Stimulated activated CD4-positive, alpha-beta T cell treated with anti-CD3 and anti-CD28 coated beads, Interleukin-1b, Interleukin-23, amount 100 ng/mL, for 1 hour (primary cell): ENCODE measurements at places on chromosomes 13 and 19.
A peak's percentile ranks its signal among the peaks of the same experiment; 100 is the strongest.

DNA sequence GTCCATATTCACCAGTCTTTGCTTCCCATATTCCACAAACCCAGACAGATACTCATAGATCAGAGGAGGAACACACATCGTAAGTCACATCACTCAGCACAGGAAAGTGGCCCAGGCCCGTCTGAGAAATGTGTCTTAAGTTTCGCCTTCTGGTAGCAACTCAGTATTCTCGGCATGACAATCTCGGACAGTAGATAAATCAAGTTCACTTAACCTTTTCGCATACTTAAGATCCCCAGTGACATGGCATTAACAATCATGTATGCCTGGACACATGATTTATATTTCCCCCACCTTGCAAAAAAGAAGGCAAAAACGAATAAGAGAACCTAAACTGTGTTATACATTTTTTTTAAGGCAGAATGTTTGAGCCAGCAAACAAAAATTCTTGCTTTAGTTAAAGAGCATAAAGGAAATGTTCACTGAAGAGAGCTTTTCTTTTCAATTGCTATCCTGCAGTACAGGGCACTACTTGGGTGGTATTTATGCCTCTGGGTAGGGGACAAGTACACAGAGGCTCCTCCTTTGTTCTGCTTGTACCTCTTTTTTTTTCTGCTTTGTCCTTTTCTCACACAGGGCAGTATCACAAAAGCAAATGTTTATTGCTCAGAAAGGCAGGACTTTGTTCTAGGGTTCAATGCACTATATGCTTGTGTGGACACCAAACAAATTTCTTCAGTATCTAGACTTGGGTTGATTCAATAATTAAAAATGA lies 360.6 kb downstream of the TDRD3 start:
- no peak for DNase-seq

- DNase-seq, result no peak
These were observed 20.0 kb downstream of the CNFN start for GRCh38 chr19:42370068-42370520.

GRCh38 chr13:103762523-103762922 lies 696.3 kb upstream of the SLC10A2 start:
- DNase-seq, result no peak

DNA sequence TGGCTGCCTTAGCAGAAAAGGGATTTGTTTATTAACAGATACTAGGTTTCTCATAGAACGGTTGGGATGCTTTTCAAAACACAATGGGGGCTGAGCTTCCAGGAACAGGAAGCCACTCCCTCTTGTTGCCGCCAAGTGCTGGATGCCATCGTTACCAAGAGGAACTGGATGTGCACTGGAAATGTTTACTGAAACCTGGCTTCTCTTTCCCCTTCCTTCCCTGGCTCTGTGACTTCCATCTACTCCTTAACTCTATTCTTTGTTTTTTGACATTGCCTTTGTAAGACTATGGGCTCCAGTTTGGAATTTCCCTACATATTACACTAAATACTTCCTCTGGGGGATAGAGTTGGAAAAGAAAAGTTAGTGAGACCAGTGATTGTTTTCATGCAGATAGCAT lies 11.7 kb upstream of the KL start:
- no peak for DNase-seq

GRCh38 chr19:17727843-17728242 lies 8.6 kb downstream of the MAP1S start:
- no peak for DNase-seq

DNA sequence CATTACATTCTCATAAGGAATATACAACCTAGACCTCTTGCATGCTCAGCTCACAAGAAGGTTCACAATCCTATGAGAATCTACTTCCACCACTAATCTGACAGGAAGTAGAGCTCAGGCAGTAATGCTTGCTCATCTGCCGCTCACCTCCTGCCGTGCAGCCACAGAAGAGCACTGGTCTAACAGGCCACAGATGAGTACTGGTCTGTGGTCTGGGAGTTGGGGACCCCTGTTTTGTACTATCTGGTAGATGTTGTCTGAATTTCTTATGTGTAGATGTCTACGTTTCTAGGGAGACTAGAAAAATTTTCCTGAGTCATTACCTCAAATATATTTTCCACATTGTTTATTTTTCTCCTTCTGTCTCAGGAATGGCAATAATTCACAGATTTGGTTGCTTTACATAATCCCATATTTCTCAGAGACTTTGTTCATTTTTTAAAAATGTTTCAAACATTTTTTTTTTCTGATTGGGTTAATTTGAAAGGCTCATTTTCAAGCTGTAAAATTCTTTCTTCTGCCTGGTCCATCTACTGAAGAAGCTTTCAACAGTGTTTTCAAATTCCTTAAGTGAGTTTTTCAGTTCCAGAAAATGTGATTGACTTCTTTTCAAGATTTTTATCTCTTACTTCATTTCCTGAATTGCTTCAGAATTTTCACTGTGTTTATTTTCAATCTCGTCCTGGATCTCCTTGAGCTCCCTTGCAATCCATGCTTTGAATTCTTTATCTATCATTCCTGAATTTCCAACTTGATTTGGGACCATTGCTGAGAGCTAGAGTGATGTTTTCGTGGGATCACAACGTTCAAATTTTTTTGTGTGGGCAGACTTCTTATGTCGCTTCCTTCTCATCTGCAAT lies 1322.2 kb downstream of the PCDH9 start:
- no peak for DNase-seq

DNA sequence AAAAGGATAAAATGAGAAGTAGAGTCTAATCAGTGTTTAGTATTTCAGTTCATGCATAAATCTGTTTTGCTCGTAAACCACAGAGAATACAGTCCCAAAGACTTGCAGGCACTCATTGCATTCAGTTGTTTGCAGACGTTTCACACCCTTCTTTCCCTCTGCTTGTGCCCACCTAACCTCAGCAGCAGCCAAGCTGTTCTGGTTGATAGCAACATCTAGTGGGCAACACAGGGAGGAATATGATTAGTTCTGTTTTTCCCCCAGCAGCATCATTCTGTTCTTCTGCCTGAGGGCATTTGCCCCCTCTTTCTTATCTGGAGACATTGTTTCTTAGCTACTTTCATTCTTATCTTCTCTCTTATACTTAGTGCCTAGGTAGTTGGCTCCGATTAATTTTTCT lies 135.6 kb downstream of the PAN3 start:
- DNase-seq, result no peak

DNA sequence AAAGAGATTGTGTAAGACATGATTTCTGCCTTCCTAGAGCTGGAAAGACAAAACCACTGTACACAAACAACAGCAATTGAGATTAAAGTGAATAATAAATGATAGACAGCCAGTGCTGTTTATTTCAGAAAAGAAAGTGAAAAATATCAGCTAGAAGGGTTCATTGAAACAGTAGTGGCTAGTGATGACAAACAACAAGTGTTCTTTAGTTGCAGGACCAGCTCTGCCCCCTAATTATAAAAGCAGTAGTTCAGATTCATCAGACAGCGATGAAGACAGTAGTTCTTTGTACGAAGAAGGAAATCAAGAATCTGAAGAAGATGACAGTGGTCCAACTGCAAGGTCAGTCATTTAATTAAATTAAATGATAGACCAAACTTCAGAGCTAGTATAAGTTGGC lies 14.8 kb downstream of the GPALPP1 start:
- DNase-seq, result no peak

GRCh38 chr13:97935071-97935470 lies 18.4 kb upstream of the IPO5 start:
- no peak for DNase-seq

GRCh38 chr19:1231729-1232637 lies 5.8 kb downstream of the CBARP start:
- no peak for DNase-seq

- DNase-seq, result no peak
These were observed 40.6 kb upstream of the GJB6 start for GRCh38 chr13:20272588-20273171.

DNA sequence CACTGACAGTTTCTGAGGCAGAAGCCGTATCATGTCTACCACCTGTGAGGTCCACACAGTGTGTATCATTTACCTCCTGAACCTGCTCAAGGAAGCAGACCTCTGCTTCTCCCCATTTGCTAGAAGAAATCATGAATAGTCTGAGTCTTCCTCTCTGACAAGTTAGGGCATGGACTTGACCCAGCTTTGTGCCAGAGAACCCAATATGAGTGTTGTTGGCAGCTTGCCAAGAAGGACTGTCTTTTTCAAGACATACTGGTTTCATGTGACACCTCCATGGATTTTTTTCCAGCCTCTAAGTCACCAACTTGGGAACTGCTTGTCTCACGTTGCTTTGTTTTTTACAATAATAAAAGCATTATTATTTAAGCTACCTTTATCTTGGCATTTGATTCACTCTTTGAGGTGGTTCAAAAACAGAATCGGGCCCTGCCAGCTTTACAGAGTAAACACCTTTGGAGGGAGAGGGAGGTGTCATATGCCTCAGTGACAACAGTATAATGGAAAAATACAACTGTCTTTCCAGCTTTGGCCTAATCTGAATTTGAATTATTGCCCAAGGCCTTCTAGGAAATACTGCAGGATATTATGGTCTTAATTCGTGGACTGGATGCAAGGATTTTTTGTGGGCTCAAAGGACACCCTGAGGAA lies 9.6 kb downstream of the ZNF211 start:
- DNase-seq, result no peak

DNA sequence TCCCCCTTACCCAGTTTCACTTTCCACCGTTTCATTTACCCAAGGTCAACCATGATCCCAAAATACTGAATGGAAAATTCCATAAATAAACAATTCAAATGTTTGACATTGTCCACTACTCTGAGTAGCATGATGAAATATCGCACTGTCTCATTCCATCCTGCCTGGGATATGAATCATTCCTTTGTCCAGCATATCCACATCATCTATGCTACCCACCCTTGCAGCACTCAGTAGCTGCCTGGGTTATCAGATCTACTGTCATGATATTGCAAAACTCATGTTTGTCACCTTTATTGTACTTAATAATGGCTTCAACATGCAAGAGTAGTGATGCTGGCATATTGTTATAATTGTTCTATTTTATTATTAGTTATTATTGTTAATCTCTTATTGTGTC lies 263.9 kb upstream of the NBEA start:
- DNase-seq, result no peak

- no peak for DNase-seq
These were observed 7.6 kb downstream of the PIK3R2 start for GRCh38 chr19:18160493-18160970.

- DNase-seq, result no peak
These were observed 375.6 kb downstream of the COG6 start for GRCh38 chr13:40031031-40031430.

GRCh38 chr13:114119196-114119595 lies 13.2 kb downstream of the RASA3 start:
- DNase-seq, result no peak

- no peak for DNase-seq
These were observed 62.4 kb upstream of the URI1 start for GRCh38 chr19:29879655-29879974.

- no peak for DNase-seq
These were observed 7.3 kb downstream of the ATP4B start for GRCh38 chr13:113650731-113651148.

- DNase-seq, result peak; percentile 50
These were observed 8.6 kb downstream of the C19orf25 start for GRCh38 chr19:1470305-1471009.

GRCh38 chr13:50401049-50401505 lies 385.8 kb downstream of the KCNRG start:
- no peak for DNase-seq

DNA sequence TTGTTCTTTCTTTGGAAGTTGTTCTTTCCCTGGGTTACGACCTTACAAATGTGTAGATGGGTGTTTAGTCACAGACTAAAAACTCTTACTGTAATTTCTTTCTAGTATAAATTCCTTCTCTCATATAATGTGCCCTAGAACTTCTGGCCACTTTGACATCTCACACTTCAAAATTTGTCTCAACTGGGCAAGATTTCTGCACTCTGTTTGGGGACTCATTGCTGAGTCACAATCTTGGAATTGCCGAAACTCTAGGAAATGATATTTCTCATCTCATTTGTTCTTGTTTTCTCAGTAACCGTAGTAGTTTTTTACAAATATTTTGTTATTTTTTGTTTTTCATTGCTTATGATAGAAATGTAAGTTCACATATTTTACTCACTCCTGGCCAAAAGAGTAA lies 2523.2 kb upstream of the PCDH20 start:
- DNase-seq, result no peak

- DNase-seq, result no peak
These were observed 2.8 kb downstream of the MAST1 start for GRCh38 chr19:12841094-12841493.

DNA sequence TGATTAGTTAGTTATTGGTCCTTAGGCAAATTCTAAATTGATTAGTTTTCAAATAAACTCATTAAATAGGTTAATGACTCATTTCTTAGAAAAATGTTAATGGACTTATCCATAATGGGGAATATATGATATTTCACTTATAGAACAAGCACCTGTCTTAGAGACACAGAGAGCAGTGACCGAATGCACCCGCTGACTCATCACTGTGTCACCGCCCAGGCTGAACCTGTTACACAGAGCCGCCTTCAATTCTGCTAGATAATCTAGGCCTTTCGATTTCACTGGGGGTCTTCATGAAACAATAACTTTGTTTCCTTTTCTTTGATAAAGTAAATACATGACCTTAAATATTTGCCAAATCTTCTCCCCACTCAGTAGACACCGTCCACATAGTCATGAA lies 13.1 kb downstream of the IRS2 start:
- DNase-seq, result no peak

GRCh38 chr13:50509771-50510441 lies 333.6 kb downstream of the DLEU7 start:
- no peak for DNase-seq

GRCh38 chr19:18662972-18663732 lies 20.3 kb upstream of the CRTC1 start:
- no peak for DNase-seq

GRCh38 chr13:35483761-35484160 lies 7.3 kb upstream of the MAB21L1 start:
- DNase-seq, result no peak

- no peak for DNase-seq
These were observed 38.7 kb upstream of the CYSLTR2 start for GRCh38 chr13:48615049-48615448.

GRCh38 chr19:42198676-42199439 lies 18.6 kb downstream of the DEDD2 start:
- DNase-seq, result peak; percentile 43

GRCh38 chr19:16773259-16773658 lies 53.6 kb downstream of the NWD1 start:
- DNase-seq, result no peak

DNA sequence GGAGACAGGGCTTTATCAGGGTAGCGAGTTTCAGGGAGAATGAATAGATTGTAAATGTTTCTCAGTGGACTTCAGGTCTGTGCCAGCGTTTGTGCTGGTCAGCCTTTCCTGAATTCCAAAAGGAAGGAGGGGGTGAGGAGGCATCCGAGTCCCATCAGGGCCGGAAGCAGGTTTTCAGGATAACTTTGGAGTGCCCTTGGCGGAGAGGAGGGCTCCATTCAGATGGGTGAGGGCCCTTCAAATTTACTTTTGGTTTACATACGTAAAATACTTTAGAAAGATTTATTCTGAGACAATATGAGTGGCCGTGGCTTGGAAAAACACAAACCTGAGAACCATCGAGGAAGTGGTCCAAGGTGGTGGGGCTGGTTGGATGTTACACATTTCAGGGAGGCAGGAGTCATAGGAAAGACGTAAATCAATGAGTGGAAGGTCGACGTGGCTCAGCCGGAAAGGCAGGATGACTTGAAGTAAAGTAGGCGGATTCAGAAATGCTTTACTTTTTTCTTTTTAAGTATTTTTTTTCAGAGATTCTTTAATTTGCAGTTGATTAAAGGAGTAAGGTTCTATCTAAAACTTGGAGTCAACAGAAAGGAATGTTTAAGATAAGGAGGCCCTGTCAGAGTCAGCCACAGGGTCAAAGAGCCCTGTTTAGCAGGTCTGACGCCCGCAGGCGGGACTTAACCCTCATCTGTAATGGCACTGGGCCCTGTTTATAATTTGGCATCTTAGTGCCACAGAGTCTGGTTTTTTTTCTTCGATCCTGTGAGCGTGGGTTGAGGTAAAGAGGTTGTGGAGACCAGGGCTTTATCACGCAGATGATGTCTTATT lies 32.8 kb downstream of the ATP11A start:
- no peak for DNase-seq
